Stimulated activated CD4-positive, alpha-beta T cell treated with anti-CD3 and anti-CD28 coated beads, TNF-alpha, amount 100 ng/mL, for 4 hours (primary cell): ENCODE measurements at places on chromosomes 3 and 15.

- no peak for DNase-seq
Observed at GRCh38 chr3:15812183-15812582, 14.4 kb upstream of the ANKRD28 start.

- no peak for DNase-seq
Observed at GRCh38 chr3:116445311-116445841, at the start of gene LSAMP. Gene LSAMP (minus strand): TSS chr3:116445487.

- no peak for DNase-seq
Observed at GRCh38 chr3:47113669-47114365, 50.1 kb downstream of the SETD2 start.

DNA sequence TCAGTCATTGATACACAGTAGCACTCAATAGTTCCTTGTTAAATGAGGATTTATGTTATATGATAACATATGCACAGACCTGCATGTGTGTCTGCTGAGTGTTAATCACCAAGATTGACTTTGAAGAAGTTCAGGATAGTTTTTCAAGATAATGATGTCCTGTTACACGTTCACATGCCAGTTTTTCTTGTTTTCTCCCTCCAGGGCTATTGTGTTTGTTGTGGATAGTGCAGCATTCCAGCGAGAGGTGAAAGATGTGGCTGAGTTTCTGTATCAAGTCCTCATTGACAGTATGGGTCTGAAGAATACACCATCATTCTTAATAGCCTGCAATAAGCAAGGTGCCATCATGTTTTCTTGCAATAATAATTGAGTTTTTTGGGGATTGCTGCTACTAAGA, 9.8 kb downstream of the SRPRB start:
- no peak for DNase-seq

DNA sequence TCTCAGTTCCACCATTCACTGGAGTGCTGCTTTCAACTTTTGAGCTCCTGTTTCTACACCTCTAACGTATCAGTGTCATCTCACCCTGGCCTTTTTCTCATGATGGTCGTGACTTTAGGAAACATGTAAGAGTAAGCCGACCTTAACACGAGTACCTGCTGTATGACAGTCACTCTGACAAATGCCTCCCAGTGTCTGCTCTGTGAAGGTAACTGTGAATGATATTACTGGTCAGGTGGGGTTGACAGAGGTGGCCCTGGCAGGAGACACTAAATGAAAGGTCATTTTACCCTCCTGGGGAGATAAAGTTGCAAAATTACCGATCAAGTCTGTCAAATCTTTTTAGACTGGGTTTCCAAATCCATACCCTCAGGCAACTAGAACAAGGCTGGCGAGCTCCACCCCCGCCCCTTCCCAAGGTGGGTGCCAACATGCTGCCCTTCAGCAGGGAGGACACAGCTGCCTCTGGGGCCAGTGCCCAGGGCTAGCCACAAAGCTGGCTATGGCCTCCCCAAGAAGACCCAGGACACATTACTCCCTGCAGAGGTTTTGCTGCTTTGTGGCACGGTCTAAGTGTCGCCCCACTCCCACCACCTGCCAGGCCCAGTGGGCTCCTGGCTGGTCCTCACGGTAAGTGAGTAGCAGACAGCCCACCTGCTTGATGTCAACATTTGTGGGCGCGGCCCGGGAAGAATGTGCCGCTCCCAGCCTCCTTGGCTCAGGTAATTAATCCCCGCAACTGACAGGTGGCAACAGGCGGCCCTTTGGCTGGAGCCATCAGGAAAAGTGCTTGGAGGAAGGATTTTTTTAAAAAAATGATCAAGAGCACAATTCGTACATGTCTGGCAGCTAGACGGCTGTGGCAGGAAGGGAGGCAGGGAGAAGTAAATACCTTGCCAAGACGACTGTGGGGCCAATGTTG, 211.8 kb downstream of the TP63 start:
- DNase-seq: no peak

- no peak for DNase-seq
Observed at GRCh38 chr3:36579746-36580145, 184.6 kb downstream of the DCLK3 start.

DNA sequence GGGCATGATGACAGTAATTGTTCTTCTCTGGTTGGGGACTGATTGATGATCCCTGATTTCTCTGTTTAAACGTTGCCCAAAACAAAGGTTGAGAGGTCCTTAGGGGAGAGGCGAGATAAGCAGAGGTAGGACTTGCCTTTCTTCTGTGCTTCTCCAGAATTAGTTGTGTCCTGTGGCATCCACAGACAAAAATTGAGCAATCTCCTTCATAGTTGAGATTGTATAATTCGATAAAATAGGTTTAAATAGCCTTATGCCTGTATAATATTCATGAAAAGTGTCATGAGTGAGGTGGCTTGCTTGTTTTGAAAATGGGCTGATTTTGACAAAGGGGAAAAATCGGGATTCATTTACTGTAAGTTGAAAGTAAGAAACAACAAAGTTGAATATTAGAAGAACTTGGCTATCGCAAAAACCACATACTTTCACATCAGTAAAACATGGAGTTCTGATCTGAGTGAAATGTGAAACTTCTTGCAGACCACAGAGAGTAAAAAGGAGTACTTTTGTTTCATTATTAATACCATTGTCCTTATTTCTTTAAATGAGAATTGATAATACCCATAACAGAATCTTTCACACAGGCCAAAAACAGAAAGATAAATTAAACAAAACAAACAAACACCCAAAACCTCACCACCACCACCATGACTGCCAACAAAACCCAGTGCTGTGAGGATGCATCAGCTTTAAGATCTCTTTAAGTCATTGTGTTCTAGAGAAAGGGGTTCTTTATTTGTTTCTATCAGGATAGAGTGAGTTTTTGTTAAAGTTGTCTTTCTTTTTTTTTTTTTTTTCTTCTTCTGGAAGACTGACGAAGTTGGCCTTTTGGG, 155.7 kb downstream of the LPP start:
- DNase-seq: no peak

- DNase-seq: no peak
Observed at GRCh38 chr3:16482770-16483531, 30.5 kb downstream of the RFTN1 start.

- no peak for DNase-seq
Observed at GRCh38 chr3:179666436-179667035, 13.7 kb downstream of the USP13 start.

DNA sequence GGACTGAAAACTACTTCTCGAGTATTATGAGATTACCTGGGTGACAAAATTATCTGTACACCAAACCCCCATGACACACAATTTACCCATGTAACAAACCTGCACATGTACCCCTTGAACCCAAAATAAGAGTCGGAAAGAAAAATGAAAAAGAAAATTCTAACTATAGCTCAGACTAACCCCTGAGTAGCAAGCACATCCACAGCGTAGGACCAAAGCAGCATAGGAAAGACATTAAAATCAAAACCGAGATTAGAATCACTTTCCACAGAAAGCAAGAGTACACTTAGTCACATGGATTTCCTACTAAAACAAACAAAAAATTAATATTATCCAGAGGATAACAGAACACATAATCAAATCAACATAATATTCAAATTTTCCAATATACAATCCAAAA, 6.3 kb upstream of the PIK3CA start:
- no peak for DNase-seq

DNA sequence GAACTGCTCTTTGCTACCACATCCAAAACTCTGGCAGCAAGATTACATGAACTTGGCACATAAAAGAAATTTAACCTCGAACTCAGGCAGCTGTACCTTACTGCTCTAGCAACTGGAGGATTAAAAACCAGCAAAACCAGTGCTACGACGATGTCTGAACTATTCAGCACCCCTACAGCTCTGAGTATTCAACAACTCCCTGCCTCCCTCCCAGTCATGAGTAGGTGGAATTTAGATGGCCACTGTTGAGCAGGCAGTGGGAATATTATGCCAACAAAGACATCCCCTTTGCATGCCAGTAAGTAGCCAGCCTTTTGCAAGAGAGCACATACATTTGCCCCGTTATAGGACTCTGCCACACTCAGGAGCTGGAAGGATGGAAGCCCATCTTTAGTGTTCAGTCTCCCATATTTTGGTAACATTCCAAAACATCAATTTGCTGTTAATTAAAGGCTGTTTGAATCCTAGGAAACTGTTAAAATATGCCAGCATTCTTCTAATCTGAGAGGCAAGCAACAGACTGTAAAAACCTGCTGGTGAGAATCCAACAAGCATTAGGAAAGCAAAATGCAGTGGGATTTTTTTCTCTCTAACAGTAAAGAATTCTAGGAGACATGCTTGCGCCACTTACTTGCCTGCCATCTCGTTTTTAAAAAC, 85.4 kb downstream of the ZNF385D start:
- no peak for DNase-seq

DNA sequence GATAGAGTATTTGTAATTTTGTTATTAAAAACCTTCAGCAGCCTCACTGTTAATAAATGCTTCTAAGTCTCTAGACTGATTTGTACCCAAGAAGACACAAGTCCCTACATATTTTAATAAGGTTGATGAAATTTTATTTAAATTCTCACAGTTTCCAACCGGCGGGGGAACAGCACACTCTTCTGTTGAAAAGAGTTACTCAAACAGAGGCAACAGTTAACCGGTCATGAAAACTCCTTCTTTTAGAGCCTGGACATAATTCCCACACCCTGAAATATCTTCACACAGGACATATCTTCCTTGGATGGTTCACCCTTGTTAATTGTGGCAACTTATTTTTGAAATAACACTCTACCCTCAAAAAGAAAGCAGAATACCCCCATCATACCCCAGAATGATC, 278.8 kb downstream of the FOXP1 start:
- DNase-seq: no peak

- no peak for DNase-seq
Observed at GRCh38 chr15:57330619-57331340, 45.5 kb upstream of the CGNL1 start.

- no peak for DNase-seq
Observed at GRCh38 chr3:194163697-194164096, 27.7 kb downstream of the HES1 start.

DNA sequence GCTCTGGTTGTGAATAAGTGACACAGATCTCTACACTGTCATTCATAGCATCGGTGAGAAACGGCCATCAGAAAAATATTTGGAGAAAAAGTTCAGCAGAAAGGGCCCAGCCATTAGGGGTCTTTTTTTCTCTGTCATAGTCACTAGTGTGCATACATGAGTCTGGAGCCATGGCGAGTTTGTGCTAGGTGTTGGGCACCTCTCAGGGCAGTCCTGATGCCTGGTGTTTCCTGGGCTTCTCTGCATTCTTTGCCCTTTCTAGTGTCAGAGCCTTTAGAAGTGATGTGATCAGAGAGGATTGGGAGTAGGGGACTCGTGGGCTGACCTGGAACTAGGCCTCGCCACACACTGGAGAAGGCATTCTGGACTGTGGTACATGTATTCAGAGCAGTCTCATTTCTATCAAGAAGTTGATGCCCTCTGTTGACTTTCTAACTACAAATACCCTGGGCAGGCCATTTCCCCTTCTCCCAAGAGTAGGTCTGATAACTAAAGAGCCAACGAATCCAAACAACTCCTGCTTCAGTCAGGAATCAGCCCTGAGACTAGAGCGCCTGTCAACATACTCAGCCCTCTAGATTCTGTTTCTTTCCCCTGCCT, 1.6 kb downstream of the KY start:
- DNase-seq: no peak
